ENCODE measurements at places on chromosomes 7 and 10.

GRCh38 chr7:74324531-74325209 is 35.5 kb downstream of the CLIP2 start:
- no peak for DNase-seq

DNA sequence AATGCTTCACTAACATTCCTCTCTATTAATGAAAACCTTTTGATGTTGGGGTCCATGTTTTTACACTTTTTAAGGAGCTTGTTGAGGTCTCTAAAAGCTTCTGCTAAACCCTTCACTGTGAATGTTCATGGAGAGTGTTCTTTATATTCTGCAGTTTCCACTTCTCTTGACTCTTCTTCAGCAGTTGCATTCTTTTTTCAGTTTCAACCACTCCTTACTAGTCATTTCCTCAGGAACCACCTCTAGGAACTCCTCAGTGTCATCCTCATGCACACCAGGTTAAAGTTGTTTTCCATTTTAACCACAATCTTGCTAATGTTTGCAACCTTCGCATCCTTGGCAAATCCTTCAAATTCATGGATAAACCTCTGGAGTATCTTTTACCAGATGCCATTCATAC is 821.6 kb downstream of the ANKRD7 start:
- DNase-seq, result no peak

DNA sequence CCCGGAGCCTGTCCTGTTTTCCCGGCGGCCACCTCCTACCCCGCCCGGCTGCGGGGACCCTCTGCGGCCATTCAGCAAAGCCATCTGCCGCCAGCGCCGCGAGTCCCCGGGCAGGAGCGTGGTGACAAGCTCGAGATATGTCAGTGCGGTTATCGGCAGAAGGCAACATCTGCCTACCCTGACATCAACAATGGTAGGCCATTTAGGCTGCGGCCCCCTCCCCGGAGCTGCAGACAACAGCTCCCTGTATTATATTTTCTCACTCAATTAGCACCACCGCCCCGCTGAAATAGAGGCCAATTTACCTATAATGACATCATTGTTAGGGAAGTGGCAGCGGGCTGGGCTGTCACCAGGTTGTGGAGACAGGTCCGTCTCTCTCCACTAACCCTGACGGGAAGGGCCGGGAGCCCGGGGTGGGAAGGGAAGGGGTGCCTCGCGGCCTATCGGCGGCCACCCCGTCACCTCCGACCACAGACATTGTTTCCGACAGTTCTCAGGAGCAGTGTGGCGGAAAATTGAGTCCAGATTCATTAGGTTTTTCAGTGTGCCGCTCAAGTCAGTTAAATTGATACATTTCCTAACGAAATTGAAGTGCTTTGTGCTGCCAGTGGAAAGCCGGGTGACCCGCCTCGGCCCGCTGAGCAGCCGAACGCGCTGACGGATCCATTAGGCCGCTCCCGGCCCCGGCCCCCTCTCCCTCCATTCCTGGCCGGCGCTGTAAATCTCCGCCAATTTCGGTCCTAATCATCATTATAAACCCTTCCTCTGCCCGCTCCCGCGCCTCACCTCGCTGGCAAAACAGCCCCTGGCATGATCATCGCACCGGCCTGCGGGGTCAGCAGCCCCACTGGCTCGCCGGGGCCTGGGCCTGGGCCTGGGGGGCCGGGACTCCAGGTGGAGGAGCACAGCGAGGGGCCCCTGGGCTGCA is 43.0 kb downstream of the UNCX start:
- DNase-seq, result no peak

DNA sequence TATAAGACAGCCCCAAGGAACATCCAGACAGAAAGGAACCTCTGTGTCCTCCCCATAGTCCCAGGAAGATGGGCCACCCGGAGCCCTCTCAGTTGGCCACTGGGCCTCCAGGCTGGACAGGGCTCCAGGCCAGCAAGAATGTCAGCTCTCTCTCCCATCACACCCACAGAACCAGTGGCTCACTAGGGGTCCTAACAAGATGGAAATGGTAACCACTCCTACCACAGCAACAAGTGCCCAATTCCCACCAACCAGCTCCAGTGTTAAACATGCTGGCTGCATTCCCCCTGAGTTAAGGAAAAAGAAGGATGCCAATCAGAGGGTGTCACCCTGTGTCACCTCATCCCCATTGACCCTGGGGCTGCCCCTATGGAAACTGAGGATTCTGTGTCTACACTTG is 333.0 kb downstream of the GRID1 start:
- no peak for DNase-seq

- no peak for DNase-seq
Measured at GRCh38 chr10:79498291-79498829, 14.0 kb upstream of the EIF5AL1 start.

GRCh38 chr7:153370092-153370491 is 610.5 kb downstream of the ACTR3B start:
- DNase-seq, result no peak

- DNase-seq, result no peak
Measured at GRCh38 chr10:84552478-84552877, 224.1 kb downstream of the CCSER2 start.

DNA sequence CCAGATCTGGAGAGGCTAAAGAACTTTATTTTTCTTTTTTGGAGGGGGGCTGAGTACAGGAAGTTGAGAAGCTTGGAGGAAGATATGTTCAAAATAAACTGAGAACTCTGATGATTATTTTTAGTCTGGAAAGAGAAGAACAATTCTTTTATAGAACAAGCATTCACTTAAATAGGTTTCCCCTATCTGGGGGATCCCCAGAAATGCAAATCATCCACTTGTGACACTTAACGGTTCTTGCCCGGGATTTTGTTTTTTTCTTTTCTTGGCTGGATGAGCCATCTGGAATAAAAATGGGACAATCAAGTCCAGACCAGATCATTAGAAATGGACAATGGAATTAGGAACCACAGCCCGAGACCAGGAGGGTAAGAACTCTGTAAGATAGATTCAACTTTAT is 95.9 kb upstream of the EGR2 start:
- no peak for DNase-seq

DNA sequence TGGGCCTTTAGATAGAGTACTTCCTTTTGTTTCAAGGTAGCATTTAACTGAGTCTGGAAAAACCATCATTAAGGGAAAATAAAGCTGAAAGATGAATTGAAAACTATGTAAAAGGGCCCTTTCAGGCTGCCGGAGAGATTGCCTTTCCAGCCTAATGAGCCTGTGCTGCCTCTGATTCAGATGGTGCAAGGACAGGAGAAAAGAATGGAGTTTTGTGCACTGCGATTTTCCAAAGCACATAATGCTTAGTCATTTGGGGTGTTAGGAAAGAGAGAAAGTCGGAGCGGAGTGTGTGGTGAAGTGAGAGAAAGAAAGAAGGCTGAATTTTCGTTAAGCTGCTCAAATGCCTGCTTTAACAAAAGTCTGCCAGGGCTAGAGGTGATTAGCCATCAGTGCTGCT is 259.7 kb downstream of the PAXIP1 start:
- DNase-seq, result no peak

GRCh38 chr7:128389618-128390329 is 20.0 kb downstream of the IMPDH1 start:
- DNase-seq, result no peak

GRCh38 chr10:131775833-131776232 is 125.0 kb upstream of the PPP2R2D start:
- DNase-seq, result no peak

- no peak for DNase-seq
Measured at GRCh38 chr7:107070710-107071109, 26.2 kb downstream of the PRKAR2B start.

DNA sequence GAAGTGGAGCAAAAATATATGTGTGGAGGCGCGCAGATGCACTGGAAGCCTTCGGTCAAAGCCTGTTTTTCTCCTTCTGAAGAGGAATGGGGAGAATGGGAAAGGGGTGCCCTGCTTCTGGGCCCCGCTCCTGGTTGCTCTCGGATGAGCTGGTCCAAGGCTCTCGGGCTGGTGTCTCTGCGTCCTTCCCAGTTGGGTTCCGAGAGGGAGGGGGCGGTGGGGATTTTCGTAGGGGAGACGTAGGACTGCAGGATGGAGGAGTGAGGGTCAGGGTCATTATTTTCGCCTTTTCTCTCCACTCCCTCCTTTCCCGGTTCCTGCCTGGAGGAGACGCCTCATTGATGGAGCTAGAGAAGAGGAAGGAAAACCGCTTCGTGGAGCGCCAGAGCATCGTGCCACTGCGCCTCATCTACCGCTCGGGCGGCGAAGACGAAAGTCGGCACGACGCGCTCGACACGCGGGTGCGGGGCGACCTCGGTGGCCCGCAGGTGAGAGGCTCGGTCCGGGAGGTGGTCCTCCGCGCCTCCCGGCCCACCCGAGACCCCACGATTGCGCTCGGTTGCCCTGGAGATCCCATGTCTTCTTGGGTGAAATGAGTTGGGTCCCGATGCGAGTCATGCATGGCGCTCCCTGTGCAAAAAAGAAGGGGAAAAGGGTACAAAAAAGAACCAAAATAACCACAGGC is 790 bp downstream of the ADAM22 start:
- DNase-seq, result no peak

DNA sequence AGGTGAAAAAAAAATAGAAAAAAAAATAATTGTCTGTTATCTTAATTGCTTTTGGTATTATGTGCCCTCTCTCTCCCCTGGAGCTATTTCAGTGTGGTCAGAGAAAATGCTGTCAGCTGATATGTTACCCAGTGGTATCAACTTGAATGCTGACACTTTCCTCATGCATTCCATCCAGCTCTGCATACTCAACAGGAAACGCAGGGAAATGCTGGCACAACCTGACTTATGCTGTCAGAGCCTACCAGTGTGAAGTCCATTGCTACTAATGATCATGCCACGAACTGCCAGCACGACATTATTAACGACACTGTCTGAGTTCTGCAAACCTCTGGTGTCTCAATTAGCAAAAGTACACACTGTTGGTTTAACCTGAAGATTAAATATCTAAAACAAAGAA is 182.8 kb downstream of the ZWINT start:
- DNase-seq, result no peak

GRCh38 chr10:99619090-99619800 is 994 bp downstream of the SLC25A28 start:
- DNase-seq, result no peak

- DNase-seq, result no peak
Measured at GRCh38 chr7:143117395-143117794, 14.5 kb upstream of the PIP start.

- DNase-seq, result no peak
Measured at GRCh38 chr10:96496281-96496925, 17.3 kb downstream of the TLL2 start.

GRCh38 chr7:54546986-54547314 is 4.8 kb downstream of the VSTM2A start:
- no peak for DNase-seq

GRCh38 chr10:8543361-8544056 is 489.0 kb downstream of the GATA3 start:
- no peak for DNase-seq

GRCh38 chr7:121020989-121021969 is 32.8 kb downstream of the CPED1 start:
- DNase-seq, result no peak

- DNase-seq, result no peak
Measured at GRCh38 chr7:147279964-147280374, 1163.4 kb downstream of the CNTNAP2 start.

GRCh38 chr10:77865580-77866324 is 60.8 kb downstream of the DLG5 start:
- no peak for DNase-seq

- DNase-seq, result no peak
Measured at GRCh38 chr10:17021656-17022465, 107.8 kb downstream of the CUBN start.

- no peak for DNase-seq
Measured at GRCh38 chr7:91162436-91162835, 101.8 kb upstream of the FZD1 start.

DNA sequence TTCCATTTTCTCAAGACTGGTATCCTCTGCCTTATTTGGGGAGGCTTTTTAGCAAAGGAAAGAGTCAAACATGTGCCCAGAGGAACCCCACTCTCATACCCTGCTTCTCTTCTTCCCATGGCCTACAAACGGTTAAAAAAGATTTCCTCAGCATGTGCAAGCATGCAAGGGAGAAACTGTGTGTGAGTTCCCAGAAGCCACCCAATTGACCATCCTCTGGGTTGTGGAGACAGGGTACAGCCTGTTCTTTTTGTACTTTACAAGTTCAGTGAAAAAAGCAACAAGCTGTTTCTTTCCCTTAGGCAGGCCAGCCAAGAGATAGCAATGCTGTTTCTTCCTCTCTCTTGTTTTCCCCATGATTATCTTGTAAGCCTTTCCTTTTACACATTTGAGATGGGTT is 68.8 kb upstream of the MTPN start:
- no peak for DNase-seq

GRCh38 chr10:101183458-101184183 is 45.6 kb downstream of the LBX1 start:
- no peak for DNase-seq

- no peak for DNase-seq
Measured at GRCh38 chr7:81574723-81575326, 195.0 kb downstream of the HGF start.

- peak; percentile 38 for DNase-seq
Measured at GRCh38 chr10:75187961-75188426, 22.6 kb upstream of the VDAC2 start.

GRCh38 chr7:77626586-77627308 is 69.5 kb upstream of the RSBN1L start:
- DNase-seq, result no peak

- DNase-seq, result no peak
Measured at GRCh38 chr7:1720326-1720725, 50.2 kb downstream of the ELFN1 start.

GRCh38 chr7:131338173-131338572 is 10.5 kb downstream of the MKLN1 start:
- DNase-seq, result no peak

DNA sequence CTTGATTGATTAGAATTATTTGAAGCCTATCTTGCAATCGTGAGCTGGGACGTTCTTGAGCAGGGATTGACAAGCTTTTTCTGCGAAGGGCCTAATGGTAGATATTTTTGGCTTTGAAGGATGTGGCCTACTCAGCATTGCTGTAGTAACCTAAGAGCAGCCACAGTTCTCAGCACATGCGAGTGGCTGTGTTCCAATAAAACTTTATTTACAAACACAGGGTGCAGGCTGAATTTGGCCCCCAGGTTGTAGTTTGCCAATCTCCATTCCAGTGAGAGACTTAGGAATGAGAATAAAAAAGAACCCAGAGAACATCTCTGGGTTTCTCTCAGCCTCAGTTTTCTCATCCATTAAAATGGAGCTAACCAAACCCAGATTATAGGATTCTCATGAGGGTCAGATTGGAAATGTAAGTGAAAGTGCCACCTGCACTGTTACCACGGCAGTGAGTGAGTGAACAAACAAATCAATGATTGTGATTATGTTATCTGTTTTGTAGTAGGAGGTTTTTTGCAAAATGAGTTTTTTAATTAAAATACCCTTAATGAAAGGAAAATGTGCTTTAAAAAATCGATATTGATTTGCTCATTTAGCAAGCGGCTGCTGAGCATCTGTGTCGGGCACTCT is 664.0 kb downstream of the SDK1 start:
- no peak for DNase-seq
